ENCODE measurements at places on chromosomes 2 and 18. TPM values are rescaled to one million over a fixed set of nuclear protein-coding genes. Genes with fewer than 3 reads are reported as not detected.

GRCh38 chr2:155690785-155691184 is 641.7 kb downstream of the NR4A2 start:
- DNase-seq, result no peak

- no peak for DNase-seq
These were observed 120.8 kb downstream of the CRIM1 start for GRCh38 chr2:36476411-36476810.

DNA sequence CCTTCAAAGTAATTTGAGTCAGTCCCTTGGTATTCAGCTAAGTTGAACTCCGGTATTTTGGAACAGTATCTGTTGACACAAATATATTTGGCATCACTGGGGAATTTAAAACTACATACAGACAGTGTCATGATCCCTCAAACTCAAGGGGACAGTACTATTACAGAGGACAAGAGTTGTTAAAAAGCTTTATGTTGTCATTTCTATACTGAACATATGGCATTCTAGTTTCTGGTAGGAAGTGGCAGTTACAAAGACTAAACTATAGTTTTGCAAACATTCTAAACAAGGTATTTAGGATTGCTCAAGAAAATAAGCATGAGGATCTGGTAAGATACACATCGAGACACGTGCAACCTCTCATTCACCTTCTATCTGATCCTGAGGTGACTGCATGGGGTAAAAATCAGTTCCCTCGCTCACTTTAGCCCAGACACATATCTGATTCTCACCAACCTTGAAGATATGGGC is 16.6 kb upstream of the CCNYL1 start:
- DNase-seq, result no peak

GRCh38 chr2:122481717-122482116 is 726.3 kb downstream of the TSN start:
- no peak for DNase-seq

- DNase-seq, result no peak
These were observed 208.4 kb downstream of the ZNF407 start for GRCh38 chr18:74806073-74806472.

DNA sequence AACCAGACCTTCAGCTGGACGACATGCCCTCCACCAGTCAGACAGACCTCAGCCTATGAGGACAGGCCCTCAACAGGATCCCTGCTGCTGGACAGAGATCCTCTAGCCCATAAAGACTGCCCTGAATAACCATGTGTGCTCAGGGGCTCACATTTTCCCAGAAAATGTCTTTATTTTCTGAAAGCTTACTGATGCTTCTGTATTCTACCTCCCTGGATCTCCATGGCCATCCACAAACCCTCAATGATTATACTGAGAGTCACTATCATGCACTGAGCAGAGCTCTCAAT is 1.8 kb upstream of the PTPN18 start:
- DNase-seq, result no peak

- DNase-seq, result no peak
These were observed 35.0 kb downstream of the TTC32 start for GRCh38 chr2:19866771-19867170.

DNA sequence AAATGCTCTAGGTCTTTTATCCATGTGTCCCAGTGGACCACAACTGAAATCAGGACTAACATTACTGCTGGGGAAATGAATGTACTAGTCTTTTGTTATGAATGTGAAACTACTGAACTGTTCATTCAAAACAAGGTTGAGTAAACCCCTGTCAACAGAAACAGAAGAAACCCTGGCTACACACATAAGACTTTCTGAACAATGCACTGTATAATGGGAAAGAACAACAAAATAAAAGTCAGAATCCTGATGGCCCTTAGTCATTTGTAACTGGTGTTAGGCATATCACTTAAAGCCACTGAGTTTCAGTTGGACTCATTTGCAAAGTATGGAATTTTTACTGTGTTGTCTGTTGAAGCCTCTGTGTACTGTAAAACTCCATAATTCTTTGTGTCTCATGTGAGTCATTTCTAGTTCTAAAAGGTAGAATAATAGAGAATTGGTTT is 77.0 kb upstream of the UBXN4 start:
- DNase-seq, result no peak

DNA sequence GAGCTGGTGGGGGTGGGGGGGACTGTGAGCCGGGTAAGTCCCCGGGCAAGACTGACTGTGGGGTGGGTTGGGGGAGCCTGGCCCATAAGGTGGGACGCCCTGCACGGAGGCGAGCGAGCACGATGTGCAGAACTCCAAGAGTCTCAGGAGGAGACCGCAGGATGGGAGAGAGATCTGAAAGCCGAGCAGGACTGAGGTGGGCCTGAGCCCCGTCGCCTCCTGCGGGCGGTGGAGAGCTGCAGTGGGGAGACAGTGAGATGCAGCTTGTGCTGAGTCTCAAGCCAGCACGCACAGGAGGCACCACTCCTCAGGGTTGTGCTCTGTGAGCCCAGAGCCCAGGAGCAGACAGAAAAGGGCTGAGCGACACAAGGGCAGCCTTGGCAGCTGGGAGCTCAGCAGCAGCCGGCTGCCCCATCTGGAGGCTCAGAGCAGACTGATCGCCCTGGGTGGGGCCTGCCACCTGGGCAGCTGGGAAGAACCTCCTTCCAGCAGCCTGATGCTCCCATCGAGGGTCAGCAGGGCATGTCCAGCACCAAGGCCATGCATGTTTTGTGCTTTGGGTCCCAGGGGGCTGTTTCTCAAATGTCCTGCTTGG is 15.9 kb downstream of the ARHGEF4 start:
- no peak for DNase-seq

DNA sequence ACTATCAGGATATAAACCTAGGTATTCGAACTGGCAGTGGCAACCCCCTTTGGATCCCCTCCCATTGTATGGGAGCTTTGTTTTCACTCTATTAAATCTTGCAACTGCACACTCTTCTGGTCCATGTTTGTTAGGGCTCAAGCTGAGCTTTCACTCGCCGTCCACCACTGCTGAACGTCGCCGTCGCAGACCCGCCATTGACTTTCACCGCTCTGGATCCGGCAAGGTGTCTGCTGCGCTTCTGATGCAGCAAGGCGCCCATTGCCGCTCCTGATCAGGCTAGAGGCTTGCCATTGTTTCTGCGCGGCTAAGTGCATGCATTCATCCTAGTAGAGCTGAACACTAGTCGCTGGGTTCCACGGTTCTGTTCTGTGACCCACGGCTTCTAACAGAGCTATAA is 69.1 kb downstream of the LCLAT1 start:
- no peak for DNase-seq

- DNase-seq, result no peak
These were observed 110.3 kb downstream of the CMPK2 start for GRCh38 chr2:6755456-6755855.

GRCh38 chr2:11093467-11093866 is 61.8 kb upstream of the SLC66A3 start:
- no peak for DNase-seq

GRCh38 chr2:14632133-14632936 is at the start of gene LRATD1:
Gene LRATD1, plus strand, starts transcription at chr2:14632717. Its CDS starts 1,263 bp downstream, at chr2:14633980.
- DNase-seq, result no peak

GRCh38 chr2:165141601-165142354 is 62.1 kb downstream of the SCN3A start:
- DNase-seq, result no peak

DNA sequence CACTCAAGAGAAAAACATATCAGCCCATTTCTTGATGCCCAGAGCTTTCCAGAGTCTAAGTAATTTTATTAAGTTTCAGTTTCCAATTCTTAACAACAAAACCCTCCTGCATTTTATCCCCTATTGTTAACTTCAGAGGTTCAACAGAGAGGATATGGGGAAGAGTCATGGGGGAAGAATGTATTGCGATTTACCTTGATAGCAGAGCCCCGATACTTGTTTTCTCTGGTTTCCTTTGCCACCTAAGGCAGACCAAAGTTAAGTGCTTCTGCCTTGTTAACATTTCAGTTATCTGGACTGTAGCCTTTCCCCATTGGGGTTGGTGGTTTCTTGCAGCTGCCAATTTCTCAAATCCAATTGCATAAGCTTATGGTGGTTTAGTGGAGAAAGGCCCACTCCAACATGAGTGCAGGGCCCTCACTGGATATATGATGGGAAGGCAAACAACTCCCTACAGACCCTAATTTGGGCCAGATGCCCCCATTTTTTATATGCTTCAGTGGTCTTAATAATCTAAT is 82.0 kb upstream of the ITGB6 start:
- DNase-seq, result no peak

- DNase-seq, result no peak
These were observed 2.0 kb upstream of the TEX44 start for GRCh38 chr2:231590614-231591013.

DNA sequence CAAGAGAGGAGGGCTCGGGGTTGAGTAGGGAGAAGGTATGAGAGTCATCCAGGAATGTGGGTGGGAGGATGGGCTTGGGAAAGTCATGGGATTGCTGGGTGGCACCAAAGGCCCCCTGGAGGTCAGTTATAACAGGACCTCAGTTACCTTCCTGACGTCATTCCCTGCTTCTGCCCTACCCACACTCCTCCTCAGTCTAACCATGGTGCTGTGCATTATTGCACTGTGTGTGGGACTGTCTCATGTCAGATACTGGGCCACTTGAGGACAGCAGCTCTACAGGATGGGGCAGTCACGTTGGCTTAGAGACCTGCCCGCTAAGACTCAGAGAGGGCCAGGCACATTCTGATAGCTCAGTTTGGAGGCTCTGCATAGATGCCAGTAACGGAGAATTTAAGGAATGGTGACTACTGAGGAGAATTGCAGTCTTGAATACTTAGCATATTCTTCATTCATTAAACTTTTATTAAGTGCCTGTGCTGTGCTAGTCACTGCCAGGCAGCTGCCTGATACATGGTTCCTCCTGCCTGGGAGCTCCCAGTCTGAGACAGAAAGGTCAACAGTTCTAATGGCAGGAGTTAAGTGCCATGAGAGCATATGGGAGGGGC is 90.5 kb downstream of the LAMA3 start:
- no peak for DNase-seq

DNA sequence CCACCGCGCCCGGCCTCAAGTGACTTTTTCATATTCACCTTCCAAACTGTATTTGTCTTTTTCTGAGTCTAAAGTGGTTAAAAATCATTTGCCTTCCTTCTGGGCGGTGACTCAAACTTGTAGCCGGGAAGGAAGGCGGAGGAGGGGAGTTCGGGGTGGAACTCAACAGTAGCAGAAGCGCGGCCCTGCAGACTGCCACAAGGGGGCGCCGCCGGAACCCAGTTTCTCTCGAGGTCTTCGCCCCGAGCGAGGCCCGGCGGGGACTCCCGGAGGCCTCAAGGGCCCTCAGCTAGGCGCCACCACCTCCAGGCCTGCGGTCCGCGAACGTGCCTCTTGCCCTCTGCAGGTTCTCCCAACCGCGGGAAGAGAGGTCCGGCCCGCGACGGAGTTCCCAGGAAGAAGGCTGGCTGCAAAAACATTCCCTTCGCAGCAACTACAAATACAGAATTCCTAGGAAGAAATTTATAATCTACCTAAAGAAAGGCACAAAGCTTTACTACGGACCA is 16.8 kb upstream of the ITM2C start:
- DNase-seq, result peak; percentile 84

The NOTO gene
- not detected for total RNA-seq

The EHD3 gene
- total RNA-seq, result 0.95 TPM

The DSC3 gene
- total RNA-seq, result not detected

The DES gene
- total RNA-seq, result not detected

The AMER3 gene
- not detected for total RNA-seq

The PHOSPHO2 gene
- total RNA-seq, result 2.3 TPM

The PROM2 gene
- total RNA-seq, result 0.11 TPM

The LAMA3 gene
- not detected for total RNA-seq

The ZNF804A gene
- total RNA-seq, result not detected

The STK39 gene
- total RNA-seq, result 9.6 TPM

The AQP12B gene
- total RNA-seq, result not detected

The LMAN2L gene
- 1.1 TPM for total RNA-seq

All from CD8-positive, alpha-beta T cell (primary cell).